GM13977 (cell line): ENCODE measurements at places on chromosomes 1 and 21.

- DNase-seq, result no peak
Measured at GRCh38 chr21:41506005-41506594, 1.9 kb downstream of the TMPRSS2 start.

DNA sequence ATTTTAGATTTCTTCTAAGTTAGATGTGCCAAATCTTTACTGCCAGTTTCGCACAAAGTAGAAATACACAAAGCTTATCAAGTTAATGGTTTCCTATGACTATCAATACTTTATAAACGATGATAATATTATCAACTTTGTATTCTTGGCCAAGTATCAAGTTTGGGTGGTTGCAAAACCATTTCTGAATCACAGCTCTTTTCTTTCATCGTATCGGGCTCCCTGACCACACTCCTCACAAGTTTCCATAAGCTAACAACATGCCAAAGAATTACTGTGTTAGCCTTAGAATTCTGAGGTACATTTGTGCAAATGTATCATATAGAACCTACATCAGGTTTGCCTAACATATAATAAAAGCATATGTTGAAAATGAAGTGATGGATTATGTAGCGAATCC lies 311.0 kb downstream of the KCTD3 start:
- DNase-seq, result no peak

DNA sequence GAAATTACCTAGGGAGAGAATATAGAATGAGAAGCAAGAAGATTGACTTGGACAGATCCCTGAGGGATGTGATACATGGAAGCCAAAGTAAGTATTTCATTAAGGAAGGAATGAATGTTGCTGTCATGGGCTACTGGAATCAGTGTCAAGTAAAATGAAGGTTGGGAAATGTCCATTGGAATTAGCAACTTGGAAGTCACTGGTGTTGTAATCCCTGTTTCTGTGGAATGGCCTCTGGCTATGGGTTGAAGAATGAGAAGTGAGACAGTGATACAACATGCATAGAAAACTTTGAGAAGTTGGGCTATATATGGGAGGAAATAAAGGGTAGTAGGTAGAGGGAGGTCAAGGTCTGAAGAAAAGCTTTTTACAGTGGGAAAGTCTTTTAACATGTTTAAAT lies 54.7 kb downstream of the CCDC18 start:
- no peak for DNase-seq

DNA sequence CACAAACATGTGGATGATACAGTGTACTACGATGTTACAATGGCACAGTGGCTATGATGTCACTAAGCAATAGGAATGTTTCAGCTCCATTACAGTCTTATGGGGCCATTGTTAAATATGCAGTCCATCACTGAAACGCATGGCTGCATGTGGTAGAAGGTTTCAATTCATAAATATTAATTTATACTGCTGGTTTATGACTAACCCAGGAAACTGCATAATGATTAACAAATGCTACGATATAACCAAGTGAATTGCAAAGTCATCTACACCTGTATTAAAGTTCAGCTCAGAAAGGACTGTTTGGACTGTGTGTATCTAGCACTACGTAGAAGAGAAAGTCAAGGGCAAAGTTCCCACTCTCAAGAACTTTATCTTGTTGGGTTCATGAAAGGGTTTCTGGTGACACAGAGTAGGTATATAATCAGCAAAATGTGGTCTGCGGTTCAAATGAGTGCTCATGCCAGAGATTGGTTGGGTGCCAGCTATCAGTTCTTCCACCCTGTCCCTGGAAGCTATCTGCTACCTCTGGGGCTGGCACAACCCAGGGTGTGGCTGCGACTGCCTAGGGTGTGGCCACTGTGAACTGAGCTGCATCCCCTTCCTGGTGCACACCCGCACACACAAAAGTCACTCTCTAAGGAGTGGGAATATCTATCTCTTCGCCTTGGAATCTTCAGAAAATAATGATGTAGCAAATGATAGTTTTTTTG lies 14.8 kb downstream of the MGST3 start:
- no peak for DNase-seq

DNA sequence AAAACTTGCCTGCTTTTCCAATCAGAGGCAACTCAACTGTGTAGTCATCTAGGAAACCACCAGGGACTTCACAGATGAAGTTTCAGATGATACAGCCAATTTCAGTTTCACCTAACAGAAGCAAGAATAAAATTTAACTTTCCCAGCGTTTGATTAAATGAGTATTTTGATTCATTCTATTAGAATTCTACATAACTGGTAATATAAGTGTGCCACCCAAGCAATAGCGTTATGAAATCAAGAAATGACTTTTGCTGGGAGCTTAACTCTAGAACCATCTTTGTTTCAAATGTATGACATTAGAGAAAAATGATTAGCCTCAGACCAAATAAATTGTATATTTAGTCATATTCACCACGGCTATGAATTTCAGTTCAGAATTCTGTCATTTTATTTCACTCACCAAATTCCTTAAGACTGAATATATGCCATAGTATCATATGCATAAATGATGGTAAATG lies 239.3 kb downstream of the NRIP1 start:
- peak; percentile 43 for DNase-seq

- DNase-seq, result peak; percentile 92
Measured at GRCh38 chr1:22143065-22144033, at the start of gene WNT4. Gene WNT4 (minus strand): TSS chr1:22143097. CDS start chr1:22142922, 175 bp downstream.

GRCh38 chr1:30000266-30000665 lies 723.1 kb downstream of the MATN1 start:
- no peak for DNase-seq

GRCh38 chr21:21200103-21200938 lies 202.1 kb downstream of the NCAM2 start:
- DNase-seq, result no peak

DNA sequence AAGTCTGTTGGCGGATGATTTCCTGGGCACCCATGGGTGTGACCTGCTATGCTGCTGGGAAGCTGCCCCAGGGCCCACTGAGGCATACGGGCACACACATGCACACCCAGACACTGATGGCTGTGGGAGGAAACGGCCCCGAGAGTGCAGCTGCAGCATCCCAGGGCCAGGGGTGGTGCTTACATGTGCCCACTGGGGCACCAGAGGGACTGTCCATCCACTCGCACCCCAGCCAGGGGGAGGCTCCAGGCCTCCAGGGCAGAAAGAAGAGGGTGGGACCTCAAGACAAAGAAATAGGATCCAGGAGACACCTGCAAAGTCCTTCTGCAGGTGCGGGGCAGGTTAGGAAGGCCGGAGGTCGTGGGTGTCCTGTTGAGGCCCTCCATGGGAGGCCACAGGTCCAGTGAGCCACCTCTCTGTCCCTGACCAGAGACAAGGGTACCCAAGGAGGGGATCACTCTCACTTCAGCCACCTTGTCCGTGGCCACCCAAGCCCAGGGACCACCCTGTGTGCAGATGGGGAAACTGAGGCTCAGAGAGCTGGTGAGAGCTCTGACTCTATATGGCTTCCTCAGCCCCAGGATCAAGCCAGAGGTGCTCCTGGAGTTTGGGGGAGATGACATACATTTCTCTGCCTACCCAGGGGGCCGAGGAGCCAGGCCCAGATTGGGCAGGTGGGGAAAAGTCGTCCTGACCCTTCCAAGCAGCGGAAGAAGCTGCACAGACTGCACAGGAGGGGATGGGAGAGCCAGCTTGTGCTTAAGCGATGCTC lies 57.1 kb downstream of the WNT9A start:
- DNase-seq, result no peak

DNA sequence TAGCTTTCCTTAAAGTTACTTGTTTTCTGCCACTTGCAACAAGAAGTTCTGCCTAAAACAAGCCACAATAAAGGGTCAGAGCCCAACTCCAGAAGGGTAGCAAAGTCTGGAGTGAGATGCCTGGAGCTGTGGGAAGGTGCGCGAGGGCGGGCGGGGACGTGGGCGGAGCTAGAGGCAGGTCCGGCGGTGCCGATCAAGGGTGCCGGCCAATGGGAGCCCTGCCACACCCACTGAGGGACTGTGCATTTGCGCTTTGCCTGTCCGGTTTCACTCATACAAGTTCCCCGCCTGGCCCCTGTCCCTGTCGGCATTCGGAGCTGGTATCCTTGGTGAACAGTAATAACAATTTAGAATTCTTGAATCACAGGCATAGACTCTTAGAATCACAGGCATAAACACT lies 732.4 kb downstream of the MATN1 start:
- no peak for DNase-seq

- peak; percentile 44 for DNase-seq
Measured at GRCh38 chr1:10189659-10190058, 20.7 kb upstream of the KIF1B start.

DNA sequence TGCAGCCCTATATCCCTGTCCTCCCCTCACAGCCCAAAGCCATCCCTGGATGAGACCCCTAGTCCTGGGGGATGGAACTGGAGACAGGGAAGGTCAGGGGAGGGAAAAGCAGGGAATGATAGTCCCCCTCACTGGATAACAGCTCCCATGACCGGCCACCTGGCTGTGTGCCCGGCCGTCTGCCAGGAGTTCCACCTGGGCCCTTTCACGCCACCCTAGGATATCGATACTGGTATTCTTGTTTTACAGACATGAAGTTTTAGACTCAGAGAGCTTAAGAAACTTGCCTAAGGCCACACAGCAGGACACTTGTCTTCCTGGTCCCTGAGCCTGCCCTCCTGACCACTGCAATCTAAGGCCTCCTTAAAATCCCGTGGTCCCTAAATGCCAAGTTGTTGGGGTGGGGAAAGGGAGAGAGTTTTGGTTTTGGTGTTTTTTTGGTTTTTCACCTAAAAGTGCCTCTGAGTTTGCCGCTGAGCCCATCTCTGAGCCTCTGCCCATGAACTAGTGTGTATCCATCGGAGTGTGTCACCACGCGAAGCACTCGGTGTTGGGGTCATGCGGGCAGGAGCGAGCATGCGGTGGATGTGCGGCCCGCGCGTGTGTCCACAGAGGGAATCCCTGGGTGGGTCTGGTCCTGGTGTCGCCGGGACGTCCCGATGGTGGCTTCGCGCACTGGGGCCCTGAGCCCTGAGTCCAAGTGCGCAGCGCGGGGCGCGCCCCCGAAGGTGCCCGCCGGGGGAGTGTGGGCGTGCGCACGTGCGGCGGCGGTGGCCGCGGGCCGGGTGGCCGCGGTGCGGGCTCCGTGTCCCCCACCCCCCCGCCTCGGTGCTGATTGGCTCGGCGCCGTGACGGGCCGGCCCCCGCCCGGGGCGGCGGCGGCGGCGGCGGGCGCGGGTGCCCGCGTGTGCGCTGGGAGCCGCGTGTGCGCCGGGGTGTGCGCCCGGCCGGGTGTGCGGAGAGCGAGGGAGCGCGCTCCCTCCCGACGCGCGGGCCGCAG lies at the start of gene EPHA8:
TSS of gene EPHA8 (plus strand) at position 906 of the 1,000 bp plus-strand sequence. CDS start 147 bp downstream, outside the sequence.
- no peak for DNase-seq

DNA sequence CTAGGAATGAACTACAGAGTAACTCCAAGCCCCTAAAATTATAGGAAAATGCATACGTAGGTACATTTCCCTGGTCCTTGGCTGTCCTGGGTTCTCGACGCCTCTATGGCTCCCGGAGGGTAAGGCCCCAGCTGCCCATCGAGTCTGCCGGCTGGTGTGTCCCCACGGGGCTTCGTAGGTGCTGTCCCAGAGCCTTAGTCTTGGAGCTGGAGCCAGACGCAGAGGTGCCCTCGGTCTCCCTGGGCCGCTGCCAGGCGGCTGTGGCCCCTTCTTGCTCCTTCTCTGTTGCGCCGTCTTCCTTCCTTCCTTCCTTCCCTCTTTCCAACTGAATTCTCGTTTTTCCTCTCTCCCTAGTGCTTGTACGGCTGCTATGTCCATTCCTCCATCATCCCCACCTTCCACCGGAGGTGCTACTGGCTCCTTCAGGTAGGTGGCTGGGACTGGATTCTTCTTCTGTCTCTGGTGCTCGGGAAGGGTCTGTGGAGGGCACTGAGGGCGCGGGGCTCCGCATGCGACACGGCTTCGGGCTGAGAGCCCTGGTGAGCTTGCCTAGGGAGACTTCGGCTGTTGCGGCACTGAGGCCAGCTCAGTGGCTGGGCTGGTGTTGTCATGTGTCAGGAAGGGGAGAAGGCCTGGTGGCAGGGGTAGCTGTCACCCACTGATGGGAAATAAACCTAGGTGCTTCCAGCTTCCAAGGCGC lies 303.5 kb upstream of the VAMP3 start:
- no peak for DNase-seq

- DNase-seq, result no peak
Measured at GRCh38 chr1:225766967-225767633, 10.5 kb upstream of the SRP9 start.

DNA sequence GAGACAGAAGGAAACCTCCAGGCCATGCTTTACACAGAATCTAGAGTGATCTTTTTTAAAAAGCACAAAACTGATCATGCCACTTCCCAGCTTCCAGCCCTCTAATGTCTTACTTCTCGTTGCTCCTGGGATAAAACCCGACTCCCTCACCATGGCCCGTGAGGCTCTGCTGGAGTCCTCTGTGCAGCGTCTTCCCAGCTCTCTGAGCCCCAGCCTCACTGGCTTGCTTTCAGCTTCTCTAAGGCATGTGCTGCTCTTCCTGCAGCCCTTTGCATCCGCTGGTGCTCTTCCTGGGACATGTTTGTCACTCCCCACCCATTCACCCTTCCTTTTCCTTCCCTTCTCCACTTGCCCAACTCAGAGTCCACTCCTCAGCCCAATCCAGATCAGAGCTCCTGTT lies 184.1 kb downstream of the AK5 start:
- DNase-seq, result no peak

GRCh38 chr1:18954270-18955071 lies 2.0 kb downstream of the IFFO2 start:
- DNase-seq, result no peak

DNA sequence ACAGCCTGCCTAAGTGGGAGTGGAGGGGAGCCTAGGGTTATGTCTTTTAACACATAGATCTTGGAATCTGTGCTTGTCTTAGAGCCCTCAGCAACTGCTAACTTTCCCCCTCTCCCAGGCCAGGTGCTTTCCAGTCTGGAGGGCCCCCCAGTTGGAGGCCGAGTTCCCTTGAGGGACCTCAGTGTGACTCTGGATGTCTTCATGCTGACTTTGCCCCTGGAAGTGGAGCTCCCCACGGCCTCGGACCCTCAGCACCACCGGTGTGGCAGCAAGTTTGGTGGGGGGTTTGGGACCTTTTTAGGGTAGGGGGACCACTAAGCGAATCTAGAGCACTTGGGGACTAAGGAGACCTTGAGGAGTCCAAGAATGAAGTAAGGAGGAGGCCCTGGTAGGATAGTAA lies 22.9 kb downstream of the HYI start:
- DNase-seq, result no peak

DNA sequence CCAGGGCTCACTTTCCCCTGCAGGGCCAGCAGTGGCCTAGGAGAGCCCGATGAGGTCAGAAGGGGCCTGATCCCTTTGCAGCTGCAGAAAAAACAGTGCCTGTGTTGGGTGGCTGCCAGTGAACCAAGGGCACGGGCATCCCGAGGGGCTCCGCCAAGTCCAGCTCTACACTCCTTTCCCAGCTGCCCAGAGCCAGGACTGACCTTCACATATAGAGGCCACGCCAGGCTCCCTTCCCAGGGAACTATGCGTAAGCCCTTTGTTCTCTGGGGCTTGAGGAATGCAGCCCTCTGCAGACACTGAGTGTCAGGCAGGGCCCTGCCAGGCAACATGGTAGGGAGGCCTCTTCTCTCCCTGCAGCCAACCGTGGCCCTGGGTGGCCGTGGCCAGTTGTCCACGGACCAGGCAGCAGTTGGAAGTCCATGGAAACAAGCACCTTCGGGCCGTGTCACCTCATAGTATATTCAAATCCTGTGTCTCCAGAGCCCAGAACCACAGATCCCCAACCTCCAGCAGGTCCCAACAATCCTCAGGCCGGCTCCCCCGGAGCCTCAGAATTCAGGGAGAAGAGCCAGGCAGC lies 194.0 kb downstream of the NPHP4 start:
- DNase-seq, result no peak
